ENCODE measurements at places on chromosomes 6 and 20. TPM values are rescaled to one million over a fixed set of nuclear protein-coding genes. Genes with fewer than 3 reads are reported as not detected.

Gene HCRTR2
- total RNA-seq = not detected

Gene CST5
- total RNA-seq = not detected

Gene RNF217
- total RNA-seq = 14.0 TPM

Gene DEFB119
- not detected for total RNA-seq

Gene GPSM3
- total RNA-seq = 1.3 TPM

Gene TREM2
- 0.44 TPM for total RNA-seq

Gene SLC32A1
- not detected for total RNA-seq

Gene EDN1
- 0.87 TPM for total RNA-seq

Gene PRRT1
- 0.44 TPM for total RNA-seq

Gene TNF
- not detected for total RNA-seq

Gene RAD21L1
- not detected for total RNA-seq

Gene TREML2
- not detected for total RNA-seq

Gene GRM1
- under 0.01 TPM for total RNA-seq

Gene ZBTB46
- total RNA-seq = 9.9 TPM

Gene PLAGL2
- total RNA-seq = 1.5 TPM

Gene PHACTR1
- 2.3 TPM for total RNA-seq

Gene GABRR1
- not detected for total RNA-seq

Gene CNR1
- not detected for total RNA-seq

Gene FOXP4
- 3.3 TPM for total RNA-seq

Gene FHL5
- total RNA-seq = not detected

Gene PNLDC1
- total RNA-seq = not detected

Gene THBS2
- total RNA-seq = 141 TPM

Gene HMGN3
- 23.5 TPM for total RNA-seq

Gene SUMO4
- 1.7 TPM for total RNA-seq

Gene LY6G6F
- total RNA-seq = not detected

Gene TLDC2
- 0.15 TPM for total RNA-seq

Gene GSTA2
- not detected for total RNA-seq

Gene C20orf204
- total RNA-seq = 0.99 TPM

Gene NOX3
- total RNA-seq = not detected

Gene PMEPA1
- total RNA-seq = 0.33 TPM

Gene LY6G6C
- not detected for total RNA-seq

Gene MMP24
- 0.29 TPM for total RNA-seq

Gene C2
- 2.8 TPM for total RNA-seq

Gene RAET1E
- 2.2 TPM for total RNA-seq

Gene ABHD16B
- total RNA-seq = not detected

All from smooth muscle cell of trachea (primary cell).